ENCODE measurements at places on chromosomes 7 and 10.

DNA sequence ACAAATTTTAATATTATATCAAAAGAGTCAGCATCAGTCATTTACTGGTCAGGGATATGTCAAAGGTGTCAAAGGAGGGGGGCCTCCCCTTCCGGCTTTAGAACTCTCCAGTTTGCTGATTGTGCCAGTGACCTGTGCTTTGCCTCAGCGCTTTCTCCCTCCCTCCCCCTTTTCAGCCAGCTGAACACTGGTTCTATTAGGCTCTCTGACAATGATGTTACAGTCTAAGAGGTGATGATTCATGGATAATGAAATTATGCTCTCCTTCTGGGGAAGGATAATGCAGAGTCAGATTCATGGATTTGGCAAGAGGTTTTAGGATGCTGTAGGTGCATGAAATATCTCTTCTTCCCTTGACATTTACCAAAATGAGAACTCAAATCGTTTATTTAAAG lies 6.1 kb downstream of the LRRTM3 start:
- no peak for DNase-seq

GRCh38 chr10:22997096-22997495 lies 69.2 kb downstream of the ARMC3 start:
- no peak for DNase-seq

- no peak for DNase-seq
These were observed 196.4 kb downstream of the SDHAF3 start for GRCh38 chr7:97313900-97314299.

- no peak for DNase-seq
These were observed at the start of gene EPDR1 for GRCh38 chr7:37920305-37920848. Gene EPDR1, plus strand, starts transcription at chr7:37920640. Its CDS starts 300 bp downstream, at chr7:37920940.

- no peak for DNase-seq
These were observed 654.8 kb downstream of the LRMDA start for GRCh38 chr10:76086170-76086760.

- DNase-seq, result no peak
These were observed 35.2 kb downstream of the CCDC71L start for GRCh38 chr7:106625678-106626301.

DNA sequence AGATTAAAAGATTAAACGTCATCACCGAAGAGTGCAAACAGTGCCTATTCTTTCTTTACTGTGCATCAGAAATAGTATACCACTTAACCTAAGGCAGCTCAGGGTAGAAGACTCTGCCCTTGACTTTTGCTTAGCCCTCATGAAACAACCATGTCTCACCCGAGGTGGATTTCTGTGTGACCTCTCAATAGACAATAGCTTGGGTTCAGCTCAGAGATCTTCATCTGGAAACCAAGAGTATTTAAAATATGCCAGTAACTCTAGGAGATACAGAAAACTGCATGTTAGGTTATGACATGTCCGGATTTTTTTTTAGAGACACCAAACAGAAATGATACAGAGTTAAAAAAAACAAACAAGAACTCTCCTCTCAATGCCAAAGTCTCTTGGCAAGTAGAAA lies 75.8 kb downstream of the JAZF1 start:
- no peak for DNase-seq

DNA sequence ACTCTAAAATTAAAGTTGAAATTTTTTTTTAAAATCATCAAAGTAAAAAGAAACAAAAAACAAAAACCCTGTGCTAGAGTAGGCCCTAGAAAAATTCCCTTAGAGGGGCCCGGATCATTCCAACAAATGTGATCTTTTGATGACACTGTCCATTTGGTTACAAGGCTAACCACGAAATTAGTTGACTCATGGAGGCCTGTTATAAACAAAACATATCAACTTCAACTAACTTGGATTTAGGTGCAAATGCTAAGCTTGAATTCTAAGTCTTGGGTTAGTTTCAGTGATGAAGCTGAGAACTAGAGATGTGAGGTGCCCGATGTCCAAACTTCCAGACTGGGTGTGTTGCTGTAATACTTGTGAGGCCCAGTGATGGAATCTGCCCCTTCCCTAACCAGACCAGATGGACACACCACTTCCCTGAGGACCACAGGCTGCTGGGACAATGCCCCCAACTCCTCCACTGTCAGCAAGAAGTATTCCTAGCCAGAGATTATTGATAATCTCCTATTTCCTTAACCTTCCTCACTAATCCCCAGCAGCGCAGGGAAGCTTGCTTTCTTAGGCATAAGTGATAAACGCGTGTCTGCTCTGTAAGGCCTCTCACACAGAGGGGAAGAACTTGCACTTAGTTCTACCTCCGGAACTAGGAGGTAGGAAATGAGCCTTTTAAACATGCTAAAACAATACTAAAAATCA lies 108.7 kb downstream of the RAPGEF5 start:
- DNase-seq, result no peak

DNA sequence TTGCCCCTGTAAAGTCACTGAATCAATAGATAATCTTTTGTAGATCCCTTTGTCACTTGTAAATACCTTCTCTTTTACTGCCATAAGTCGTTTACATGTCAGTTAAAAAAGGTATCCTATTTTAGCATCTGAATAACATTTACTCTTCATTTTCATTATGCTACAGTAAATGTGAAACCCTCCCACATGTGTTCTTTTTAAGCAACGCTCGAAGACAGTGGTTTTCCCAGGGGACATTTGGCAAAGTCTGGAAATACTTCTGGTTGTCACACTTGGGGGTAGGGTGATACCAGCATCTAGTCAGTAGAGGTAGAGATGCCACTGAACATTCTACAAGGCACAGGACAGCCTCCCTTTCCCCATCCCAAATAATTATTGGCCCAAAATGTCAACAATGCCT lies 23.7 kb downstream of the ATAD1 start:
- no peak for DNase-seq

DNA sequence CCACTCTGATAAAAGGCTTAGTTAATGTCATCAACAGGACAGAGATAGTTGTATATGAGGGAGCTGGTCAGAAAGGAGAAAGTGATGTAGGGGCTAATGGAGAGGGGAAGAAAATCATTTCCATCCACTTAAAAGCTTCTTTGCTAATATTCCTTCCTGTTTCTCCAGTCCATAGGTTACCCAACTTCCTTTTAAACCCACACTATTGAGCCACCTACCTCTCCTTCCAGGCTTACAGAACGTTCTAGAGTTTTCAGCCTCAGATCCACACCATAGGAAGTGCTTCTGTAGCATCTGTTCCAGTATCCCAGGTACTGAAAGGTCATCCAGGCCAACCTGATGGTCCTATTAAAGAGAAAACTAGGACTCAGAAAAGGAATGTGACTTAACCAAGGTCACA lies 28.2 kb downstream of the STRIP2 start:
- no peak for DNase-seq

DNA sequence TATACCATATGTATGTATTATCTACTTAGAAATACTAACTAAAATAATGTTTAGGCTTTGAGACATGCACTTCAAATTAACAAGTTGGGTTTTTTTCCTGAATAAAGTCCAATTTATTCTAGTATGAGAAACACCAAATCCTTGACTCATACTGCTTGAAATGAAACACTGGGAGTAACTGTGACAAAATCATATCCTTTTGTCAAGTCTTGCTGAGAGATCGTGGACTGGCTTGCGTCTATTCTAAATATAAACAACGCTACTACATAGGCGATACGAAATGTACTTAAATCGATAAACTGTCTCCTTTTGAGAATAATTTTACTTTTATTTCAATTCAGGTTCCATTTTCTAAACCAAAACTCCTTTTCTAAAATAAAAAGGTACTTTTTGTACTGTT lies 16.3 kb downstream of the SMURF1 start:
- DNase-seq, result no peak

DNA sequence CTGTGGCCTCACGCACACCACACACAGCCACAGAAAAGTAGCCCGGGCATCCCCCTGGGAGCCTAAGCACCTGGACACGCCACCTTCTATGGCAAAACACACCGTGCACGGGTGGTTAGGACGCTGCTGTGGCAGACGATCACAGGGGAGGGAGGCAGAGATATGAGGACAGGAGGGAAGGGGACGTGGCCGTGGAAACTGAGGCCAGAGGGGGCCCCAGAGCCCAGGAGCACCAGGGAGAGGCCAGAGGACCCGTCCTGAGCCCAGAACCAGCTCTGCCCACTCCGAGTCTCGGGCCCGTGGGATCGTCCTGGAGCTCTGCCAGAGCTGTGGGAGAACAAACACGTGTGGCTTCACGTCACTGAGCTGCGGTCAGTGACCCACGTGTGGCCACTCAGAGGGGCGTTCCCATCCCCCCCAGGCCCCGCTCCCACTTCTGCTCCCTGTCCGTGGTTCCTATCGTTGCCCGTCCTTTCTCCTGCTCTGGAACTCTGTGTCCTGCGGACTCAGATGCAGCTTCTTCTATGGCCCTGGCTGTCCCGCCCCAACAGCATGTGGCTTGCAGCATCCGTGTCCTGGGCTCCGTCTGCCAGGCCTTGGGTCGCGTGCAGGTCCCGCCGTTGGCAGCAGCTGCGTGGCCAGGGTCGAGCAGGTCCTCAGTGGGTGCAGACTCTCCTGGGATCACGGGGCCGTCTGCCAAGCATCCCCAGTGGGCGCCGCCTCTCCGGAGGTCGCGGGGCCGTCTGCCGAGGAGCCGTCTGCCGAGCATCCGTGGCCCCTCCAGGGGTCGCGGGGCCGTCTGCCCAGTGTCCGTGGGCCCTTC lies 31.0 kb downstream of the GET4 start:
- no peak for DNase-seq

GRCh38 chr7:137304624-137305235 lies 38.8 kb downstream of the PTN start:
- no peak for DNase-seq

GRCh38 chr10:108852211-108852610 lies 1071.1 kb downstream of the XPNPEP1 start:
- no peak for DNase-seq

DNA sequence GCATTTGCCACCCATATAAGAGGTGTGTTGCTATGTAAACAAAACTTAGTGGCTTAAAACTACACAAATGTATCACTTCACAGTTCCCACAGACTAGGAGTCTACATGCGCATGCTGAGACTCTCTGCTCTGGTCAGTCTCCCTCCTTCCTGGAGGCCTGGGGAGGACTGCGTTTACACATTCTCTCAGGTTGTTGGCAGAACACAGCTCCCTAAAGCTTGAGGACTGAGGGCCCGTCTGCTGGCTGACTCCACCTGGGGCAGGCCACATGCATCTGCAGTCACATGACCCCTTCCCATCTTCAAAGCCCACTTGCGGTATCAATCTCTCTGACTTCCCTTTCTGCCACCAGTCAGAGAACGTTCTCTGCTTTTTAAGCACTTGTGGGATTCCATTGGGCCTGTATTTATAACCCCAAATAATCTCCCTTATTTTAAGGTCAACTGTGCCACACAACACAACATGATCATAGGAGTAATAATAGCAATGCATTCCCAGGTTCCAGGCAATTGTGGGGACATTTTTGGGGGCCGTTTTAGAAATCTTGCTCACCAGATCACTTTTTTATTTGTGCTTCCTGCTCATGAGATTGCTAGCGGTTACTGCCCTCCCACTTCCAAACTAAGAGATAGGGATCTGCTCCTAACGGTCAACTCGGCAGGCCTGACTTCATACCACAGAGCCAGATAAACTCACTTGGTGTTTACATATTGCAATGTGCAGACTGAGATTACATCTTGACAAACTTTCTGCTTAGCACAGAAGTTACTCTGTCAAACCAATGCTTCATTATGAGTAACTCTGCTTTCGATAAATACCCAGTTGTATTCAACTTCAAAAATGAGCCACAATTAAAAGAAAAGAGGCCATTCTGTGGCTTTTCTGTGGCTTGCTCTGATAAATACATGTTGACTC lies 96.3 kb downstream of the ALOX5 start:
- no peak for DNase-seq

GRCh38 chr10:111384556-111384955 lies 307.7 kb downstream of the ADRA2A start:
- no peak for DNase-seq

- DNase-seq, result no peak
These were observed 871.7 kb downstream of the LRMDA start for GRCh38 chr10:76302961-76303630.

DNA sequence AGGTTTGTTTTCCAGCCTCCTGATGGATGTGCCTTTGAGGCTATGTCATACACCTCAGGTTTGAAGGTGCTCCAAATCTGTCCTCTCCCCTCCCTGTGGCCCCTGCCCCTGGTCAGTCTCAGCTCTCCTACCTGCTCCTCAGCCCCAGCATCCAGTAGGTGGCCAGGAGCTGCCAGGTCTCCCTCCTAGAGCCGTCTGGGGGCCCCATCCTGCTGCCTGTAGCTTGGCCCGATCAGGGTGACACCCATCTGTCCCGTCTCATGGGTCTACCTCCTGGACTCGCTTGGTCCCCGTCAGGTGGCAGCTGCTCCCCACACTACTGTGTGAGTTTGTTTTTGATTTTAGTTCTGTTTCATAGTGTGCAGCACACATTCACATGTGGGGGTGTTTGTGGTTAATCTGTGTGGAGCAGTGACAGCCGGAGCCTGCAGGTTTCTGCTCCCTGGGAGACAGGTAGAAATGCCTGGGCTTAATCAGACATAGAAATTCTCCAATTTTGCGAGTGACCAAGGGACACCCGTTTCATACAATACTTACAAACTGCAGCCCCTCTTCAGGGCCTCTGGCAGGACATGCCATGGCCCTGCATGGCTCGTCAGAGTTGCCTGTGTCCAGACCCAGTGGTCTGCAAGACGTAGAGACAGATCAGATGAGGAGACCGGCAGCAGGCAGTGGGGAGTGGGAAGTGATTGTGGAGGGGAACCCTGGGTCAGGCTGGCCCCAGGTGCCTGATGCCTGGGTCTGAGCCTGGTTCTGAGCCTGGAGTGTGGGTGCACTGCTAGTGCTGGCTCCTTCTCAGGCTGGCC lies 17.1 kb downstream of the ADCY1 start:
- no peak for DNase-seq

DNA sequence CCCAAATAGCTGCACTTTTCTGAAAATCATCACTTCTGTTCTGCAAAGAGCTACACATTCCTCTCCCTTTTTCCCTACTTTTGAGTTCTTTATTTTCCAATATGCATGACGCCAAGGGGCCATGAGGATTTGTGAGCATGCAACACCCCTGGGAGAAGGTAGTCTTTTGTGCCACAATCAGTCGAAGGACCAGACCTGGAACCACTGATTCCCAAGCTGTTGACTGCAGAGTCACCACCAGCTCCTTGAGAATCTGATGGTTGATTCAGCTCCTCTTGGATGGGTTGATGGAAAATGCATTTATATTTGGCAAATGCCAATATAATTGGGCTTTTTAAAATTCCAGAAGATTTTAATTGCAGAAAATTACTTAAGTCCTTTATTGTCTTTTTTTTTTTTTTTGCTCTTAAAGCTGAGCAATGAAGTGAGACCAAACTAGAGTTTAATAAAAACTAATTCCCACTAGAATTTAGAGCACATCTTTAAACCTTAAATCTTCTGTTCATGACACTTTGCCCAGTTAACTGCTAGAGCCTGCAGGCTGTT lies 554.1 kb downstream of the TNS3 start:
- no peak for DNase-seq

DNA sequence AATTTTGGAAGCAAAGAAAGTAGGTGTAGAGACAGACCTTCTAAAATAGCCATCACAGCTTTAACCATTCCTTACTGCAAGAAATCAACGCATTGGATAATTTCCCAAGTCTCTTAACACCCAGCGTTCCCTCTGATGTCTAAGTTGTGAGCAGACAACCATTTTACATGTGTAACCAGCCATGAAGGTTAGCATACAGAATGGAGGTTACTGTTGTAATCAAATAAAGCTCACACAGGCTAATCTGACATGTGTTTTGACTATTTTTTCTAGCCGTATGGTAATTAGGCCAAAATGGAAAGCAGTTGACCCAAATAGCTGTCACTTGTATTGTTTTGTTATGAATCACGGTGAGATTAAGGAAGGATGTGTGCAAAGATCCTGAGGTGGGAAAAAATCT lies 336.4 kb downstream of the RNLS start:
- no peak for DNase-seq
